ENCODE measurements at places on chromosomes 5 and 9.

DNA sequence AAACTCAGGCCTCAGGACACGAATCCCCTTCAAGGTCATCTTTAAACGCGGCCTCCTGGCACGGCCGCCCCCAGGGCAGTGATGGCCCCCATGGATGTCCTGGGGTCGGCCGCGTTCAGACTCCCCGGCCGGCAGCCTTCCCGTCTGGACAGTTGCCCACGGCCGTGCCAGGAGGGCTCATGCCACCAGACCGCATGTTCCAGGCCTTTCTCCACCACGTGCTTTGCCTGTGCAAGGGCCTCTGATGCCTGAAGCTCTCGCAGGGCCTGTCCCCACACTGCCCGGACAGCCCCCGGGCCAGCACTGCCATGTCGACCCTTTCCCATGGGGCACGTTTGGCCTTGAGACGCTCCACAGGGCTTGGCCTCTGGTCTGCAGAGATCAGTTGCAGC lies 34.6 kb downstream of the SLC9A3 start:
- DNase-seq, result no peak

GRCh38 chr5:141695627-141696215 lies 13.7 kb upstream of the ARAP3 start:
- DNase-seq, result no peak

DNA sequence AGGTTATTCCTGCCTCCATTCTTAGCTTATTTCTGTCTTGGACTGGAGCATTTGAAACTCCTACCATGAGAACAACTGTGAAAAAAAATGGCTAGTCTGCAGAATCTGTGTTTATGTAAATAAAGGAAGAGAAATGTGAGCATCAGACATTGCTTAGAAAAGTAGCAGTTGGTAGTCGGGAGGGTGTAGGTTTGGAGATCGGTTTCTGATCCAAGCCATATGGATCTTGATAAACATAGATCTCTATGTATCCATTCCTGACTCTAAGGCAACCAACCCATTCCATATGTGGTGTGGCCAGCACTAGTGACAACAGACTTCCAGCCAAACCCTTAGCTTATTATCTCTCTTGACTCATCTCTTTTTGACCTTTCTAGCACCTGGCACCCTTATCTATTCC lies 127.1 kb downstream of the NMUR2 start:
- no peak for DNase-seq

DNA sequence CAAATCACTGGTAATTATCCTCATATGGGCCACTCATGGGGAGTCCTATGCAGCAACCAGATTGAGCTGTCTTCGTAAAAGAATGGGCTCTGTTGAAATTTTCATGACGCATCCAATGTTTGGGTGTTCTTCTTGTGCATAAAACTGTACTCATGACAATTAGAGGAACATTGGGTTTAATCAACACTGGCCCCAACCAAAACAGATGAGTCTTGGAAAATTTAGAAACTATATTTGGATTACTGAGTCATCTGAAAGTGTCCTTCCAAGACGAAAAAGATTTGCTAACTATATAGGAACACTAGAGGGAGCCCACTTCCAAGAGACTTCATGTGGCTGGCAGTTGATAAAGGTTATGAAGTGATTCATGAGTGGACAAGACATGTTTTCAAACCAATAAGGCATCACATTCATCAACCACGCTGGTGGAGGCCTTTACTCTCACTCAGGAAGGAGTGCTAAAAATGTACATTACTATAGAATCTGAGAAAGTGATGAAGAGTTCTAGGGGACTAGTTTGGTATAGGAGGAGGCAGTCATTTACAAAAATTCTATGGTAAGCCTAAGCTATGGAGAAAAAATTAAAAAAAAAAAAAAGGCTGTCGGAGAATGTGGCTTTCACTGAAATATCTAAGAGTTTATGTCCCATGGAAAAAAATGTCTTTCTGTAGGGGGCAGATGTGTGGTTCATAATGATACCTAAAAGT lies 313.5 kb downstream of the PRDM9 start:
- no peak for DNase-seq
